Amniotic stem cell (primary cell): ENCODE measurements at places on chromosomes 5 and 9.

DNA sequence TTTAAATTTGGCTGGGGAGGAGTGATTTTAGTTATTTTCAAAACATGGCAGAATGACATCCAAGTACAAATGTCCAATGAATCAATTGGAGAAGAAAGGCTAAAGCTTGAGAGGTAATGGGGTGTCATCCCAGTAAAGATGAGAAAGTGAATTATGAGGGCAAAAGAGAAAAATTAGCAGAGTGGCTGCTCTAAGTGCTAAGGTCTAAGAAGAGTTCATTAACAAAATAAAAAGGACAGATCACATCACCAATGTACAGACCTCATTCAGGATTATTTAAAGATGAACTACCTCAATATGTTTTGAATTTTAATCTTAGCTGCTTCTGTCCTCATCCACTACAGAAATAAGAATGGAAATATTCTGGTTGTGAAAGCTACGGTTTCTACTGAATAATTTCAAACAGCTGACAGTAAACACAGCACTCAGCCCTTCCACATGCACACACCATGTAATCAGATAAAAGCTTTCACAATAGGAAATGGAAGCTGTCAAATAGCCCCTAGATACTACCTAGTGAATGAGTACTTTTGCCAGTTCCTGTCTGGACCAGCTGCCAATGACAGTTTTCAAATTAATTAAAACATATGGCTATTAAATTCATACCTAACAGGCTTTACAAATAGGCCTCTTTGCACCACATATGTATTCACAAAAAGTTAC lies 171.5 kb downstream of the SSBP2 start:
- no peak for DNase-seq

DNA sequence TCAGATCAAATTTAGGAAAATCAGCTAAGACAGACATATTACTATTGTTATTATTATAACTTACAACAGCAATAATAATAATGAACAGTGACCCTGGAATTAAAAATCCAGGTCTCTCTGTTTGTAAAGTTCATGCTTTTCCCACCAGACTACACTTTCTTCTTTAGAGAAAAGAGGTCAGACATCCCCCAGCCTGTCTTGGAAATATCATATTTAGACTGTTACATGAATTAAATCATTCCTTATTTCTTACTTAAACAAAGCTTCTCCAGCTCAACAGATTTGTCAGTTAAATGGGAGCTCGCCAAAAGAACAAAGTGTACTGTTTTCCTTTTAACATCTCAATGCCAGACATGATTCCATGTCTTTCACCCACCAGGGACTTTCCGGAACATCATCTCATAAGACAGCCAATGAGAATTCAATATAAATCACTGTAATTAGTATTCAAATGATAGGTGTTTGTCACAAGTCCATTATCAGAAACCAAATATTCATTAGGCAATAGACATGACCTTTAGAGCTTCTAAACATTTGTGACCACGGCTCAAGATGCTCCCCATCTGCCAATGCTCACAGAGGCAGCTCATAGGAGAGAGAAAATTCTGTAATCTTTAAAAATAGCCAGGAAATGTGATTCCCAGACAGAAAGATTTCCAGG lies 351.9 kb downstream of the ENC1 start:
- no peak for DNase-seq

GRCh38 chr5:107646418-107646817 lies 24.3 kb downstream of the EFNA5 start:
- no peak for DNase-seq

- DNase-seq = no peak
Measured at GRCh38 chr5:90345684-90346083, 63.9 kb downstream of the CETN3 start.

DNA sequence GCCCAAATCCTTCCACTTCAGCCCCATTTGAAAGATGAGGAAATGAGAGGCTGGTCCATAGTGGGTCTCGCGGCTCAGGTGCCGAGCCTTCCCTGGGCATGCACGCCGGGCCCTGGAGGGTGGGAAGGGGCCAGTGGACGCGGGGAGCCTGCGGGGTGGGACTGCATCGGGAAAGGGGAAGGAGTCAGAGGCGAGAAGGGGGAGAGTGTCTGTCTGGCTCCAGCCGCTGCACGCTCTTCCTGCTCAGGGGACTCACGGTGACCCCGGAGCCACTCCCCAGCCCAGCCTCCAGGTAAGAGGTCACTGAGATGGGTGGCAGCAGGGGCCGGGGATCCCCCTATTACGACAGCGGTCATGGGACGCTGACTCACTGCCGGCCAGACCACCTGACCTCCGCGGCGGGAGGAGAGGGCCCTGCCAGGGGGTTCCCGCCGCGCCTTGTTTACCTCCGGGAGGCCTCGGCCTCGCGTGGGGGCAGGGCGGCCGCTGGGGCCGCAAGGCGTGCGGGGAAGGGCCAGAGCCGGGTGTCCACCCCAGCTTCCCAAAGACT lies 1.9 kb upstream of the SQSTM1 start:
- peak; percentile 78 for DNase-seq

- DNase-seq = no peak
Measured at GRCh38 chr9:125758986-125759763, 12.0 kb downstream of the PBX3 start.

DNA sequence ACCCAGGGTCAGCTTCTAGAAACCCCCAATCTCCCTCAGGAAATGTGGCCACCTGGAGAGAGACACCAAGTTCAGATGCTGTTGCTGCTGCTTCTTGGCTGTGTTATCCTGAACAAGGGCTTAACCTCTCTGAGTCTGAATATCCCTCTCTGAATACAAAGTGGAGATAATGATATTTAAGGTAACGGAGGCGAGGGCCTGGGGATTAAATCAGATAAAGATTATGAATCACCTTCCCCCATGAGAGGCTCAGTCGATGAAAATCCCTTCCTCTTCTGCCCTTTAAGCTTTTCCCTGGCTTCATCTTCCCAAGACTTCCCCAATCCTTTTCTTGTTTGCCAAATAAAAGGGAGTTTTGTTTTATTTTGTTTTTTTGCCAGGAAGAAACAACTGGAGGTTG lies 8.1 kb upstream of the CPLX2 start:
- no peak for DNase-seq

DNA sequence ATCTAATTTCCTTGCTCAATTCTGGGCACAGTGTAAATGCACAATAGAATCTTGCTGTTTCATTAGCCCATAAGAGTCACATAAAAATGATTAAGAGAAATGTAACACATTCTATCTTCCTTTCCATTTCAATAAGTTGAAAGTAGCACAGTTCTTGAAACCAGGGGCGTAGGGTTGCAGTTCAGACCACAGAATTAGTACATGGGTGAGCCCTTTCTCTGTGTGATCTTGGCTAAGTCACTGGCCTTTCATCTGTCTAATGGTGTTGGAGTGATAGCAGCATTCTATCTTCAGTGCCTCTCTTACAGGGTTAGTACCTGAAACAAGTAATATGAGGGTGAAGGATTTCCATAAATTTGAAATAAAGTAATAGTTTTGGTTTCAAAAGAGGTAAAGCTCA lies 445.3 kb upstream of the ZNF462 start:
- DNase-seq = no peak

GRCh38 chr5:137051161-137051560 lies 448.0 kb downstream of the SPOCK1 start:
- DNase-seq = no peak

GRCh38 chr5:56326116-56326515 lies 93.0 kb upstream of the ANKRD55 start:
- no peak for DNase-seq

DNA sequence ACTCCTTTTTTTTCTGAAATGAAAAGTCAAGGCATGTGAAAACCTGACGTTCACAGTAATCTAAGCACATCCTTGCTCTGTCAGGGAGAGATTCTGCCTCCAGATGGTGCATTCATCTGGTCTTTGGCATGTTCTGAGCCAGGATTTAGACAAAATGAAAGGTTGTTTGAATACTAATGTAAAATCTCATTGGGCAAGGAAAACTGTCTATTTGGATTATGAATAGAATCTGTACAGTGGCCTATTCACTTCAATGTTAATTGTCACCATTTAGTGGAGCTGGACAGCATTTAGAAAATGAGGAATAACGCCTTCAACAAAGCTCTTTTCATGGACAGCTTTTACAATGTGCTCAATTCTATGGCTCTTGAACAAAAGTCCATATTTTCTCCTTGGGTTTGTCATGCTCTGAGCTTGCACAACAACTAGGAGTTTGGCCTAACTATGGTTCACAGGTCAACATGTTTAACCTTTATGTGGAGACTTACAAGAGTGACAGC lies 28.9 kb downstream of the ARHGEF28 start:
- no peak for DNase-seq

DNA sequence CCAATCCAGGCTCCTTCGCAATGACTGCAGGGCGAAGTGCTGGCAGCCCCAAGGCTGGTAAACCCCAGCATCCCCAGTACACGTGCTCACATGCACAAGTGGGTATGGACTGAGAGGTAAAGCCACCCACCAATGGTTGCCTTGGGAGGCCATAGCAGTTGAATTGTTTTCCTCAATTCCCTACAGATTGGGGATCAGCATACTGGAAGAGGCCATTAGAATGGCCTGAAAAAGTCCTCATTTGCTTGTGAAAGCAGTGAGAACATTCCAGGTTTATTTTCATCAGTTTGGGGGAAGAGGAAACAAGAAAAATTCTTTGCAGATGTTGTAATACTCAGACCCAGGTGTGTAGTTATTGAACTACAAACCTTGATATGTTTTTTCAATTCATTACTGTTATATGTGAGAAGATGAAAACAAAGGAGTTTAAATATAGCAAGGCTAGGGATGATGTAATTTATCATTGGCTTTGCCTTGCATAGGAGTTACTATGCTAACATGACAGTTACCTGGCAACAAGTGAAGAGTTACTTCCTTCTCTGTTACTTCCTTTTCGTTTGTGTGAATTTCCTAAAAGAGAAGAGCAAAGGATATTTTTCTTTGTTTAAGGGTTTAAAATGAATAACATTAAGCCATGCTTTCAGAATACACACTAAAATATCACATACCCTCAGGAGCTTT lies 36.4 kb downstream of the MTMR12 start:
- no peak for DNase-seq

GRCh38 chr5:180090769-180091546 lies 19.4 kb upstream of the RNF130 start:
- DNase-seq = no peak

DNA sequence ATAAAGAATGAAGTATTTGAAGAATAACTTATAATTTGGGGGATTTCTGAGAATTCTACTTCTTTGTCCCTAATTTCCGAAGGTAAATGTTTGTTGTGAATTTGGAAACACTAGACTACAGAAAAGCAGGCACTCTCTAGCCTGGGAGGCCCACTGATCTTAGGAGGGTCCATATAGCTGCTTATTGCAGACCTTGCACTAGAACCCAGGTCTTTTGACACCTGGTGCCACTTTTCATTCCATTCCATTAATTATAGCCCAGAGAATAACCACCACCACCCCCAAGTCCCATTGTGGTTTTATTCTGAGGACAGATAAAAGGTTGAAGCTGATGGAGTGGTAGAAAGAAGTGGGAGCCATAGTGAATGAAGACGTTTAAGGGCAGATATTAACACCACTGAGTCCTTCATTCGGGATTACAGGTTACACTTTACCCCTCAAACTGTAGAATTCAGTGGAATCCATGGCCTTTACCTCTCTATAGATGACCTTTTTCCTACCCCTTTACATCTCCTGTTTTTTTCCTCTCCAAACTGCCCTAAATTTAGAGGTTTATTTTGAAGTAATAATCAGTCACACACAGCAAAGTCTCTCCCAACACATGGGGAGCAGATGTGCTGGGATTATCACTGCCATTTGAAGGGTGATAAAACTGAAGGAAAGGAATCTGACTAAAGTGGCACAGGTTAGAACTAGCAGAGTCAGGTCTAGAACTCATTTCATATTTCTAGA lies 12.0 kb upstream of the PSMD5 start:
- DNase-seq = no peak

DNA sequence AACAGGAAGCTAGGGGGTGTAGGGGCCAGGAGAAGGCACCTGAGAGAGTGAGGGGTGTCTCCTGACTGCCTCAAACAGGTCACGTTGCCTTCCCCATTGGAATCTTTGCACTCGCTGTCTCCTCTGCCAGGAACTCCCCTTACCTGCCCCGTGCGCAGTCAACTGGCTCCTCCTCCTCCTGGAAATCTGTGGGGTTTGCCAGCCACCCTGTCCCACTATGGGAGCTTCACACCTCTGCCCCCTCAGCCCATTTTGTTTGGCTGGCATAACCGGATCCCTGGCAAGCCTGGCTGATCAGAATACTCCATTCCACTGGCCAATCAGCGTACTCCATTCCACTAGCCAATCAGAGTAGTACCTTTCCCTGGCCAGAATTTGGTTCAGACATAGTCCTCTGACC lies 10.4 kb upstream of the SLC34A1 start:
- no peak for DNase-seq

DNA sequence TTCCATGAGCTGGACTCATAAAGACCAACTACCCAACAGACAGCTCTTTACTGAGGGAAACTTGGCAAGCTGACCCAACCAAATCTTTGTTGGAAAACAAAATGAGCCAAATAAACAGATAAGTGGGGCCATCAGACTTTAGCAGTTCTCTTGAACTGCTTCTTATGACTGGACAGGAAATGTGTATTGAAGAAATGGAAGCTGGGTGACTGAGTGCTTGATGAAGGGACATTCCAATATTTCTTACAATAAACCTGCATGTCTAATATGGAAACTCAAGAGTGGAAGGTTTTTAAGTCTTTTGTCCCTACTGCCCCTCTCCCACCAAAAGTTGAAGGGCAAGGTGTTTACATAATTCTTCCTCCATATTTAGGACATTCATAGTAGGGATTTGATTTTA lies 218.8 kb upstream of the NR4A3 start:
- no peak for DNase-seq

GRCh38 chr5:156181656-156182055 lies 145.3 kb upstream of the SGCD start:
- no peak for DNase-seq

DNA sequence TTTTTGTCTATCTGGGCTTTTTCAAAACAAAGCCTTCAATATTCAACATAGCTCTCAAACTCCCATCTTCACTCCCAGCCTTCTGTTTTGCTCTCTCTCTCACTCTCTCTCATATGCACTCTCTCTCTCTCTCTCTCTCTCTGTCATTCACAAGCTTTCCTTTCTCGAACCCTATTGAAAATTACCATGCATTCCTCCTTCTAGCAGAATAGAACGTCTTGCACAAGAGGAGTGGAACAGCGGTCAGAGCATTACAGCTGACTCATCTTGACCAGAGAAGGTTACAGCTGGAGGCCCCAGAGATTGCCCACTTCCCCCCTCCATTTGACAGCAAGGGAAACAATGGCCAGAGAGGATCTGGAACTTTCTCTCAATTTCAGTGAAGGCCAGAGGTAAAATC lies 51.0 kb upstream of the LIFR start:
- DNase-seq = no peak

- no peak for DNase-seq
Measured at GRCh38 chr5:176573564-176574296, 24.6 kb downstream of the CDHR2 start.
